ENCODE measurements at places on chromosomes 1 and 21.

DNA sequence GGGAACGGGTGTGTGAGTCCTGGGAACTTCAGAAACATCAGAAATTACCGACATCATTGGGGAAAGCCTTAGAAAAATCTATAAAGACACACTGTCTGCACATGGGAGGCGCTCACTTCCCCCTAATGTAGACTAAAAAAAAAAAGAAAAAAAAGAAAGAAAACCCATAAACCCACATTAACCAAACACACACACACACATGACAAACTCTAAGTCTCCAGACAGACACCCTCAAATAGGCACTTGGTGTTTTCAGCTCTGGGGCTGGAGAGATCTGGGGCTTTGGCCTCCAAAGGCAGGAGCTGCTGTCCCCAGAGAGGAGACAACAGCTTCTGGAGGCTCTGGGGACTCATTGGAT, 13.2 kb upstream of the SDHB start:
- DNase-seq = no peak

DNA sequence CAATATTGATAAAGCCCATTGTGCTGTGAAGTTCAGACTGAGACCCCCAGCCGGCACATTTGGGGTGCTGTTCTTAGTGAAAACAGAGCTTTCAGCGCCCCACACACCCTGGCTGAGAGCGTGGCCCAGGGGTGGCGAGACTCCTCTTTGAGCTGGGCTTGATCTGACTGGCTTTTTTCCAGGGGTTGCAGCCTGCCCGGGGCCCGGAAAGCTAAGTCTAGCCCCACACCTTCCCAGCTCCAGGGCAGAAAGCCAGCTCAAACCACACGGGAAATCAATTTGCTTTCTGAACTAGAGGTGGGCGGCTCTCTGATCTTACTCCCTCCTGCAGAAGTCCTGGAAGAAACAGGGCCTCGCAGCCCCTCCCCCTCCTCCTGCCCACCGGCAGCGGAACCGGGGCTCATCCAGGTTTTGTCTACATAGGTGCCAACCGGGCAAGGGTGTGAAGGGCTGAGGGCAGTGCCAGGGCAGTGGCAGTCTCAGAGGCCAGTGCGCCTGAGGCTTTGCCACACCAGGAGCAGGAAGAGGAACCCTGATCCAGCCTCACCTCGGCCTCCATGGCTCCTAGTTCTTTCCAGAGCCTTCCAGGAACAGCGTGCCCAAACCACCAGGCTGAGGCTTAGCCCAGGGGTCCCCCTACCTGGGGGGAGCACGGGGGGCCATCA, 155.3 kb downstream of the NPHP4 start:
- no peak for DNase-seq

DNA sequence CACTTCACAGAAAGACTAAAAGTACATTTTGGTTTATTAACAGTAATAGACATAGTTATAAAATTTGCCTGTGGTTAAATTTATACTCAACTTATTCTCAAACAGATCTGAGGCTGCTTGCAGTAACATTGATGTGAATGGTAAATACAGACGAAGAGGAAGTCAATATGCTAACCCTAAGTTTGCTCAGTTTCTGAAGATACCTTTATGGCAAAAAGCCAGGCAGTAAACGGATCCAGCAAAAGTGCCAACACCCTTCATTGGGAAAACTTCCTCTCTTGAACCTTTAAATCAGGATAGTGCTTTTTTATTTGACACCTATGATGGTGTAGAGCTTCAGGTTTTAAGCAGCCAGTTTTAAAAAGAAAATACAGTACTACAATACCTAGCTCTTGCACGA, 16.6 kb upstream of the CCDC181 start:
- no peak for DNase-seq

DNA sequence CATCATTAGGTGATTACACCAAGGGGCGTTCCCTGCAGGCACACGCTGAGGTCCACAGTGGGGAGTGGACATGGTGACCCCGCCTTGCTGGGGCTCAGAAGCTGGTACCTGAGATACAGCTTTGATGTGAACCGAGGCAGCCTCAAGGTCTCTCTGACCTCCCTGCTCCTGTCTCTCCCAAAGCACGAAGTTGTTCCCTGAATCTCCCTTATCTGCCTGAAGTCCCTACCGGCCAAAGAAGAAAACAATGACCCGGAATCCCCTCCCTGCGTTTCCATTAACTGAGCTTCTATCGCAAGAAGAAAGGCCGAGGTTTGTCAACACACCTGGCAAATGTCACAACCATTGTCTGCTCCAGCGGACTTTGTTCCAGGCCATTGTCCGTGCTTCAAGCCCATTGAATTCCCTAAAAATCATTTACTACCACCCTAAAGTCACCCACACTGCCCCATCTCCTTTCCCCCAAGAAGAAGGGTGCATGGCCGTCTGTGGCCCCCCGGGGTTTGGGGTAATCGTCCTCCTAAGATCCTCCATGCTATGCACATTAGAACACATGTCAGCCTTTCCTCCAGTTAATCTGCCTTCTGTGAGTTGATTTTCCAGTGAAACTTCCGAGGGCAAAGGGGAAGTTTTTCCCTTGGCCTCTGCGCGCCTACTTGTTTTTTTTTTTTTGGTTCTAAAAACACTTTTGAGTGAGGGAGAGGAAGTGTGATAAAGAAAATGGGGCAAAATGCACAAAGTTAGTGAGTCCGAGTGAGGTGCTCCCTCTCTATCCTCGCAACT, 48.1 kb upstream of the COL18A1 start:
- DNase-seq = no peak

DNA sequence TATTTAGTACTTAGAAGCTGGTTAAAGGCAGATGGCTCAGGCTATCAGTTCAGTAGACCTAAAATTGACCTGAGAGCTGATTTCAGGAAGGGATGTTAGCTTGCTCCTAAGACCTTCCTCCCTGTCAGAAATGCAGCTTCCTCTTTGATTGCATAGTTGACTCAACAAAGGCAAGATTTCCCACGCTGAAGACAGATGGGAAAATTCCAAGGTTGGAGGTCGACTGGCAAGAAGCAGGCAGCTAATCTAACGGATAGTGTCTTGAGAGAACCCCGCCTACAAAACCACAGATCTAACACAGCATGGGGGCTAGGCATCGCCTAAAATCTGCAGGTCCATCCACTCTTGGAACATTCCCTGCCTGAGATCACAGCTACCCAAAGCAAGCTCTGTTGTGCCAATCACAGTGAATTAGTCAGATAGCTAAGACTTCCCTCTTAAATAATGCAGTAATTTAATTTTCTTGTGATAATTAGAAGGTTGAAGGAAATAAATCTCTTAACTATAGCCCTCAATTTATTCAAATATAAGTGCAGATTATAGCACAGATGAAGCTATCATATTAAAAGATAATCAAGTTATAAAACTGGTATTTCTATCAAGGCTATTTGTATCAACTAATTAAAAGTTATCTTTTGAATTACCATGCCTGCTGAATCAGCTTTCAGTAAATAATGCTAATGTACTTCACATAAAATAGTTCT, 357.8 kb upstream of the SGIP1 start:
- no peak for DNase-seq

GRCh38 chr1:2427976-2428375, 15.6 kb upstream of the PEX10 start:
- no peak for DNase-seq

- no peak for DNase-seq
These were observed 231.9 kb downstream of the TNR start for GRCh38 chr1:175511496-175511895.

DNA sequence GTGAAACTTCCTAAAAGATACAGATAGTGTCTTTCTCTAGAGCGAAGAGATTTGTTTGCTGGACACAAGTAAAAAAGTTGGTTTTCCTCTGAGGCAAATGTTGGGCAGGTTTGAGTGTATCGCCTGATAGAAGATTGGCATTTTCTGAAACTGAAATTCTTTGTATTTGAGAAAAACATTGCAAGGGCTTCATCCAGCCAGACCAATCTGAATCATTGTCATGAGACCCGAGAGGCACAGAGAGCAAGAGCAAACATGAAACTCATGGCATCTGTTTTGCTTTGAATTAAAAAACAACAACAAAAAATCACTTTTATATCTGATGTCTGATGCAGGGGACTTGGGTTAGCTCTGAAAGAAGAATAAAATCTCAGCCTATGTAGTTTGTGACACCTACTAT, 379.3 kb upstream of the NCAM2 start:
- no peak for DNase-seq

- DNase-seq = peak; percentile 87
These were observed 1.3 kb upstream of the S100A10 start for GRCh38 chr1:151994956-151995355.

GRCh38 chr21:26659182-26659581, 86.1 kb upstream of the CYYR1 start:
- DNase-seq = no peak

GRCh38 chr21:34704119-34704518, 35.3 kb downstream of the CLIC6 start:
- DNase-seq = no peak

DNA sequence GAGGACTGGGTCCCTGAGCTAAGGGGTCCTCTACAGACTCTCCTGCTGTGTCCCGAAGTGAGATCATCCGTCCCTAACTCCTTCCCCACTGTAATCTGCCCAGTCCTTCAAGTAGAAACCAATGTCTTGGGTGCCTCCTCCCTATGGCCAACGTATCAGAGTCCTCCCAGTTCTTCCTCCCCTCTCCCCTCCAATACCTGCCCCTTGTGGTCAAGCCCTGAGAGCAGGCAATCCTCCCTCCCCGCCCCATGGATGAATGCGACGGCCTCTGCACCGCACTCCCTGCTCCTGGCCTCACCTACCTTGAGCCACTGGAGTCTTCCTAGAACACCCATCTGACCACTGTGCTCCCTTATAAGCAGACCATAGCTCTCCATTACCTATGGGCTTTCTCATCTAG, 31.1 kb downstream of the HTR6 start:
- no peak for DNase-seq

DNA sequence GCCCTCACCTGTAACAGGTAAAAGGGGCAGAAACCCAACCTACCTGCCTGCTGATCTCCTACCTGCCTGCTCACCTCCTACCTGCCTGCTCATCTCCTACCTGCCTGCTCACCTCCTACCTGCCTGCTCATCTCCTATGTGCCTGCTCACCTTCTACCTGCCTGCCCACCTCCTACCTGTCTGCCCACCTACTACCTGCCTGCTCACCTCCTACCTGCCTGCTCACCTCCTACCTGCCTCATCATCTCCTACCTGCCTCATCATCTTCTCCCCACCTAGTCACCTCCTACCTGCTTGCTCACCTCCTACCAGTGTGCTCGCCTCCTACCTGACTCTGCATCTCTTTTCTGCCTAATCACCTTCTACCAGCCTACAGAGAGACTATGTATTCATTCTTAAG, 452.9 kb downstream of the MATN1 start:
- DNase-seq = no peak

- DNase-seq = no peak
These were observed 3.0 kb downstream of the ADAM30 start for GRCh38 chr1:119893238-119893791.

- DNase-seq = no peak
These were observed 7.7 kb downstream of the SLFNL1 start for GRCh38 chr1:41013796-41014195.

DNA sequence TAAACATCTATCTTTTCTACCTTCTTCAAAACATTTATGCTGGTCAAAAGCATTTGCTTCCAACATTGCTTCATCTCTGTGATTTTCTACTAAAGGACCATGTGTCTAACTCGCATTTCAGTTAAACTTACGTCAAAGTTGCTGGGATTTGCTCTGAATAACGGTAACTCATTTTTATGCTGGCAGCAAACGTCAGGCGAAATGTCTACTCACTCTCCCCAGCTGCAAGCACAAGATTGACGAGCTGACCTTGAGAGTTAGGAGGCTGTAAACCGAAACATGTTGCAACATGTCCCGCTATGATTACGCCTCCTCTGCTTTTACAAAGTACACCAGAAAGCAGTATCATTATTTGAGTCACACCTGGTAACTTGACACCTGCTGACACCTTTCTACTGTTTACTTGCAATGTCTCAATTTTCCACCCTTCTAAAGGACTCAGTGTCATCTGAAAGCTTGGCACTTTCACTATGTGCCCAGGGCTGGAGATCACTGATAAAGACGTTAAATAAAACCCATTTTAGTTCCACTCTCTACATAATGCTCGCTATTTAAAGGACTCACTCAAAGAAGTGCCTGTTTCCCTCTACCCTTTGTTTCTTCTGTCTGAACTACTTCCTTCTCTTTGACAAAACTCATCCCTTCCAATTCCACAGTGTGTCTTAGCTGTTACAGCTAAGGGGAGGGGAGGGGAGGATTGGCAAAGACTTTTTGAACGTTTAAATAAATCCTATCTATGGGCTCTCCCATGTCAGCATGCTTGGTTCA, 111.9 kb downstream of the PTPN14 start:
- peak; percentile 28 for DNase-seq

GRCh38 chr1:85708829-85709227, 595 bp upstream of the ZNHIT6 start:
- no peak for DNase-seq

All from H4 (cell line).